Left lung (tissue), 14 donors: ENCODE measurements at places on chromosomes 4 and X. TPM values are rescaled to one million over a fixed set of nuclear protein-coding genes. Genes with fewer than 3 reads are reported as not detected.

- DNase-seq = no peak
Observed at GRCh38 chr4:77797239-77797638, 21.9 kb downstream of the CNOT6L start.

DNA sequence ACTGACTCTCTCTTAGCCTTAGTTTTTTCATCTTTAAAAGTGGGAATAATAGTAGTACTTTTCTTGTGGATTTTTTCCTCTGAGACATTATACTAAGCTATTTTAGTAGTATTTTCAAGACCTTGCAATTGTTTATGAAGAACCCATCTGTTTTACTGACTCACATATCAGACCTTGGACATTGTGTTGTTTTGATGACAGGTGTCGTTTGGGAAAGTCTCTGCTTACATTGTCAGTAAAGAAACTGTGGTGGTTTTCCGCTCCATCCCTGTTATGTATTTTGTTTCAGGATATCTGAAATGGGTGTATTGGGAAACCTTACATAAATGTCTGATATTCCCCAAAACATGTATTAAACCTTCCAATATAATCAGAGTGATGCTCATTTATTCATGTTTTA, 92.2 kb downstream of the STIM2 start:
- DNase-seq = no peak

DNA sequence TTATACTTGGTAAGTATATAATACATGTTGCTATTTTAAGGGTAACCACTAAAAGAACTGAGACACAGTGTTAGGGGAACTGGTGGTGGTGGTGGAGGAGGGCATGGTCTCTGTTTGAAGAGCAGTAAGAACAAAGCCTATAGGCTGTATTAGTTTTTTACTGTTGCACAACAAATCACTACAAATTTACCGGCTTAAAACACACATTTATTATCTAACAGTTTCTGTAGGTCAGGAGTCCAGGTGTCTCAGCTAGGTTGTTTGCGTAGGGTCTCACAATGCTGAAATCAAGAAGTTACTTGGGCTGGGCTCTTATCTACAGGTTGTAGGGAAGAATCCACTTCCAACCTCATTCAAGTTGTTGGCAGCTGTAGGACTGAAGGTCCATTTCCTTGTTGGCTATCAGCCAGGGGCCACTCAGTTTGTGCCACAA, 52.6 kb downstream of the CASK start:
- no peak for DNase-seq

GRCh38 chr4:118396881-118397622, 44.2 kb upstream of the PRSS12 start:
- DNase-seq = no peak

DNA sequence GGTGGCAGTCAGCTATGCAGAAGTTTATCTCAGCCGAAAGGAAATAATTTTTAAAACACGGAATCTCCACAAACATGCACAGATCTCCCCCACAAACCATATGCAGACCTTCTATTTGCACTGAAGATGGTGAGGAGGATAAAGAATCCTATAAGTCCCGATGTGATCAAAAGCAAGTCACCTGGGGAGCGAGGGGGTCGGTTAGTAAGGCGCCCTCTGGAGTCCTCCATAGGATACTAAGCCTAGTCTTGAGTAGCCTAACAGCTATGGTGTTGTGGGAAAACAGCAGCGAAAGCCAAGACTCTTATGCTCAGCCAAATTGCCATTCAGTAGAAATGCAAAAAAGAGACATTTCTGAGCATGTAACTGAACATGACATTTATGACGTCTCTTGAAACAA, 210.9 kb downstream of the FRMPD4 start:
- no peak for DNase-seq

DNA sequence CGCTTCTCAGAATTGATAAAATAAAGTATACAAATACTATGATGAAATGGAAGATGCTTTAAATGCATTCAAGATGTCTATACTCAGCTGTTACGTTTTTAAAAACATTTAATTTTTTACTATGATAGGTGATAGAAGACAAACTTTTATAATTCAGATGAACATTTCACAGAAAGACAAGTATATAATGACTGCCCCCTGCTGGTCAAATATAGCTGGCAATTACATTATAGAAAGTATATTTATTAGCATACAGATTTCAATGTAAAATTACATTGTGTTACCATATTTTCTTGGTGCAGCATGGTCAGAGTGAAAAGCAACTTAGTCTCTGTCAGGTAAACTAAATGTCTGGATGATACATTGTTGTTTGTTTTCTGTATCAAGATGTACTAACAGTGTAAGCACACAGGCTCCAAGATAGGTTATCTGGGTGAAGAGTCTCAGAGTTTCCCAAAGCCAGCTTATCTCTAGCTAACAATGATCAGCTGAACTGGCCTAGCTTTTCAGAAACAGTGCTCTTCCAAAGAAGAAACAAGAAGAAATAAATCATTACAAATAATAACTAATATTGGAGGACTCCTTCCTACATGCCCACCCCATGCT, 54.1 kb downstream of the SRPX start:
- DNase-seq = no peak

The ZNF674 gene
- 4.1 TPM for total RNA-seq

- no peak for DNase-seq
Observed at GRCh38 chr4:142567199-142567598, 278.9 kb downstream of the INPP4B start.

DNA sequence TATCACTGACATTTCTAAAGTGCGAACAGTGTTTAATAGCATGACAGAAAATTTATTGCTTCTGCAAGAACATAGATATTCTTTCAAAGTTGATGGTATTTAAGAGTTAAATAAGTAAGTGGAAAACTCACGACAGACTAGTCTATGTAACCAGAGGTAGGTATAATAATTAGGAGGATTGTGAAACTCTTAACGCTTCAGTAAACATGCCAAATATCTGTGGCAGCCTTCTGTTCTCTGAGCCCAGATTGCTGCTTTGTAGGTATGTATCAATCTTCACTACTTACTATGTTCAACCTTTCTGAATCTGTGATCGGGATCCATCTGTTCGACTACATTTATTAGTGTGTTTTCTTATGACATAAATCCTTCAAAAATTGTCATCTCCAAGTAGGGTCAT, 53.6 kb upstream of the SPANXB1 start:
- no peak for DNase-seq

DNA sequence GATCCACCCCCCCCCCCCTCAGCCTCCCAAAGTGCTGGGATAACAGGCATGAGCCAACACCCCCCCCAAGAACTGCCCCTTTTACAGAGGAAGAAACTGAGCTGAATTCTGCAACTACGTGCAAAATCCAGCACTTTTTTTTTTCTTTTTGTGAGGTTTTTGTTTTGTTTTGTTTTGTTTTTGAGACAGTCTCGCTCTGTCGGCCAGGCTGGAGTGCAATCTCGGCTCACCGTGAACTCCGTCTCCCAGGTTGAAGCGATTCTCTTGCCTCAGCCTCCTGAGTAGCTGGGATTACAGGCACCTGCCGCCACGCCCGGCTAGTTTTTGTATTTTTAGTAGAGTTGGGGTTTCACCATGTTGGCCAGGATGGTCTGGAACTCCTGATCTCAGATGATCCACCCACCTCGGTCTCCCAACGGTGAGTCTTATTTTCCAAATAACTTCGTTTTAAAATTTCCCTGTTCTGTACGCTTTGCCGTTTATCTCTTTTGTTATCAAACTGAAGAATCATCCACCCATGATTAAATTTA, 4.9 kb downstream of the CRLF2 start:
- no peak for DNase-seq

The NEUROG2 gene
- not detected for total RNA-seq

The DDX60 gene
- 28.0 TPM for total RNA-seq

- no peak for DNase-seq
Observed at GRCh38 chr4:4848540-4848939, 10.9 kb upstream of the MSX1 start.

The RNF150 gene
- total RNA-seq = 1.9 TPM

The SSR4 gene
- total RNA-seq = 327 TPM

DNA sequence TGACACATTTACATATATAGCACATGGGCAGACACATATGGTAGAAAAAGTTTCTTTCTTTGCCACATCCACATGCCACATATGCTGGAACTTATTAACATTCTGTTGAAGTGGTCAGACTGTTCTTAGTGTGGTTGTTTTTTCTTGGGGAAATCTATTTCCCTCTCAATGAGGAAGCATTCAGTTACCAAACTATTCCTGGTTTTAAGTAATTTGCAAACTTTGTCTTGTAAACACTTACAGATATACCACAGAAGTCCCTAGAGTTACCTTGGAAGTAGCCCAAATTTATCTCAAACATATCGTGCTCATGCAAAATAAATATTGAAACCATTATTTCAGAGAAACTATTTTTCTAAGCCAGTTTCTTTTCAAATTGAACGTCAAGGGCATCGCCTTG, 625.5 kb upstream of the INTU start:
- DNase-seq = no peak

GRCh38 chr4:8736090-8736825, 135.4 kb downstream of the HMX1 start:
- DNase-seq = no peak

DNA sequence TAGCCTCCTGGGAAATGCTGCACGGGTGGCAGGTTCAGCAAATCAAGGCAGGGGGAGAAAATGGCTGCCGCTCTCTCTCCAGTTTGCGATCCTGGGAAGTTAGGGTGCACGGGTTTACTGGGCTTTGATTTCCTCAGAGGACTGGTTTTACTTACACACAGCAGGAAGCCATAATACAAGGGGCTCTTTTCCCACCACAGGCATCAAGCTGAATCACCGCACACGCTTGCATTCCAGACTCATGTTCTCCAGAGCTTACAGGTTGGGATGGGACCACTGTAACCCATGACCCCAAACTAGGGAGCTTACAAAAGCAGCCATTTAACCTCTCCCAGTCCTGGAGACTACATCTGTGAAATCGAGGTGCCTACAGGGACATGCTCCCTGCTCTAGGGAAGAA, 159.8 kb downstream of the DHRSX start:
- no peak for DNase-seq

The GPR119 gene
- not detected for total RNA-seq

DNA sequence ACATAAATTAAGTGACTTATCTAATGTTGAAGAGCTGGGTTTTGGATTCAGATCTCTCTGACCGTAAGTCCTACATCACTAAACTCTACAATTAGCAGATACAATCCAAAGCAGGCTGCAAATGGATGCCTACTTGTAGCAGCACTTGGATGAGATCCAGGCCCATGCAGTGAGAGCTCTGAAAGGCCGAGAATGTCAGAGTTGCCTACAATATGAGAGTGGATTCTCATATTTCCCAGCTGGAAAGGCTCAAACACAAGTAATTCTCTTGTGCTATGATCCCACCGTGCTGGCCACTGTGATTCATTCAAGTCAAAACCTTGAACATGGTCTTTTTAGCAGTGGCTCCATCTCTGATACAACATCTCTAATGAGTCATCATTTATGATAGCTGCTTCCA, 125.4 kb upstream of the CHRDL1 start:
- no peak for DNase-seq

The MAGEA10 gene
- not detected for total RNA-seq

The GALNT7 gene
- total RNA-seq = 27.5 TPM

The MAGEC2 gene
- total RNA-seq = not detected

The SASH3 gene
- 62.9 TPM for total RNA-seq

The TLR6 gene
- total RNA-seq = 6.6 TPM

DNA sequence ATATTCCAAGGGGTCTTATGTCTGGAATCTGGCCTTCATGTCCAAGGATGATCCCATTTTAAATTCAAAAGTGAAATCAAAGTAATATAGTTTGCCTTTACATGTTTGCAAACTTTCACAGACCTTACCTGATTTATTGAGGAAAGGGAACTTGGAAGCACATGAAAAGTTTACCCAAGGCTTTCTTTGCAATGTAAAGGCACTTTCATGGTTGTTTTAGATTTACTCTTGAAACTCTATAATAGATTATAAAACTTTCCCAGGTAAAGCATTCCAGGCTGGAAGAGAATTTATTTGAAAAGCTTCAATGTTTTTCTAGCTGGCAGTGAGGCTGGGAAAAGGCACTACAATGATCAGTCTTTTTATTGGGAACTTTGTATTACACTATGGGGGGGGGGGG, 842.8 kb upstream of the DIAPH2 start:
- no peak for DNase-seq

The PRICKLE3 gene
- total RNA-seq = 14.0 TPM

DNA sequence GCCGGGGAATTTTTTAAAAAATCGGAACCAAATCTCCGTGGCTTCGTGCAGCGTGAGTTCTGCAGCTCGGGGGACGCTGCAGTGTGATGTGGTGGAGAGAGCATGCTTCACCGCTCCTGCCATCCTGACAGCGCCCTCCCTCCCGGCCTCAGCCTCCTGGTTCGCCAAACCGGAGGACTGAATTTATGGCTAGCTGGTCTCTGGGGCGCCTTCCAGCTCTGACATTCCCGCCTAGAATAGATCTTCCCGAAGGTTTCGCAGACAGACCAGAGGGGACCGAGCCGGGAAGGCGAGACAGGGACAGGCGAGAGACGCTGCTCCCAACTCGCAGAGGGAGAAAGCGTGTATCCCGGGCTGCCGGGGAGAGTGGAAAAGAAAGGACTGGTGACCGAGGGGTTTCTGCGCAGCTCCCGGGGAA, 25.9 kb downstream of the HOPX start:
- peak; percentile 14 for DNase-seq

GRCh38 chr4:11618666-11619282, 190.1 kb upstream of the HS3ST1 start:
- DNase-seq = no peak

DNA sequence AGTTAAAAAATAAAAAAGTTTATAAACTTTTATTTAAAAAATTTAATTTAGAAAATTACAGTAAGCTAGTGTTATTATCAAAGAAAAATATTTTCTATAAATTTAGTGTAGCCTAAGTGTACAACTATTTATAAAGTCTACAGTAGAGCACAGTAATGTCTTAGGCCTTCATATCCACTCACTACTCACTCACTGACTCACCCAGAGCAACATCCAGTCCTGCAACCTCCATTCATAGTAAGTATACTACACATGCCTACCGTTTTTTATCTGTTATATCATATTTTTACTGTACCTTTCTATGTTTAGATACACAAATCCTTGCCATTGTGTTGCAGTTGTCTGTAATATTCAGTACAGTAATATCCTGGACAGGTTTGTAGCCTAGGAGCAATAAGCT, 129.0 kb upstream of the FAM47B start:
- no peak for DNase-seq

The MAMLD1 gene
- total RNA-seq = 4.0 TPM

GRCh38 chrX:39536211-39536610, 561.5 kb downstream of the BCOR start:
- DNase-seq = no peak

DNA sequence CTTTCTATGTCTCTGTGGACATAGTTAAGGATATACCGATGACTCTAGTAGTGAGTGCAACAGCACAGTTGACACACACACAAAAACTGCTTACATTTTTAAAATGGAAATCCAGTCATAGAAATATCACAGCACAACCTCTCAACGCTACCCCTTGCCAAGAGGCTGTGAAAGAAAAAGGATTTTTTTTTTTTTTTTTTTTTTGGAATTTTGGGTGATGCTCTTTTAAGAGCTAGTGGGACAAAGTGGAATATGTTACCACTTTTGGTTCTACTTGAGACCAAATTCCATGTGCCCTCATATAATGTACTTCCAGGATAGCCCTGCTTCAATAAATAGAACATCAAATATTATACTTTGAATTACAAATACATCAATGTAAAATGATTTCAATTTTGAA, 381.1 kb upstream of the MAGEB2 start:
- DNase-seq = peak; percentile 21

The FDCSP gene
- total RNA-seq = not detected
